Activated CD8-positive, alpha-beta memory T cell treated with anti-CD3 and anti-CD28 coated beads for 48 hours (primary cell): ENCODE measurements at places on chromosomes 11 and 22.

DNA sequence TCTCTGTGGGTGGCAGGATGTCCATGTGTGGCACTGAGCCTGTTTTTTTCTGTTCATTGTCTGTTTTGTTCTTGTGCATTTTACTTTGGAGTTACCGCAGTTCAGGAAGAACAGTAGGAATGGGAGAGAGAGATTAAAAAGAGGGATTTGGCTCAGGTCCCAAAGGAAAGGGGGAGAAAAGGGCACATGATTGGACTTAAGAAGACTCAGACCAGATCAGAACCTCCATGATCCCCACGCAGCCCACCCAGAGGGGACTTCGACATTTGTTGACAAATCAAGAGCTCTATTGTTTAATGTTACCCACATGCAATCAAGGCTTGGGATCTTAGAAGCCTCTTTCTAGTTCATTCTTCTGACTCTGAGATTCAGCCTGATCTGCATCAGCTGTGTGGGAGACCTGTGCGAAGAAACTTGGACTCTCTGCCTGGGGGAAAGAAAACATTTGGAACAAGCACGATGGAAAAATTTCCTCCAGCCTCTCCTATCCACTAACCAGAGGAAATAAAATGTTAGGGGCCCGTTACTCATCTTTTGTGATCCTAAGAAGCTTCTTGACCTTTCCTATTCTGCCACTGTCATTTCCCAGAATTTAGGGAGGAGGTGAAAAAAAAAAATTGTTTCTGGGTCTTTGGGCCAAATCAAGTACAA lies 119.2 kb downstream of the SPON1 start:
- no peak for DNase-seq

DNA sequence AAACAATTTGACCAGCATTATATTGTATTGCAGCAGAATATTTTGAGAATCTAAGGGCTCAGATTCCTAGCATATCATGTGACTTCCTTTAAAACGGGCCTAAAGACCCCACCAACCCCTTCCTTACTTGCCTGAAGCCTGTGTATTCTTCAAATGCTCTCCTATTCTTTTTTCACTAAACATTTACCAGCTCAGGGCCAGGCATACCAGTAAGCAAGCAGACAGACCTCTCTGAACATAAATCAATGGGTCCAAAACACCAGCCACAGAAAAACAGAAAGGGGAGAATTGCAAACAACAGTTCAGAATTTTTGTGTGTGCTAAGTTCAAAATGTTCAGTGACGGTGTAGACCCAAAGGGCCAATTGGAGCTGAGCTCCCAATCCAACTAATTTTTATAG lies 64.8 kb upstream of the TIMP3 start:
- DNase-seq: no peak

DNA sequence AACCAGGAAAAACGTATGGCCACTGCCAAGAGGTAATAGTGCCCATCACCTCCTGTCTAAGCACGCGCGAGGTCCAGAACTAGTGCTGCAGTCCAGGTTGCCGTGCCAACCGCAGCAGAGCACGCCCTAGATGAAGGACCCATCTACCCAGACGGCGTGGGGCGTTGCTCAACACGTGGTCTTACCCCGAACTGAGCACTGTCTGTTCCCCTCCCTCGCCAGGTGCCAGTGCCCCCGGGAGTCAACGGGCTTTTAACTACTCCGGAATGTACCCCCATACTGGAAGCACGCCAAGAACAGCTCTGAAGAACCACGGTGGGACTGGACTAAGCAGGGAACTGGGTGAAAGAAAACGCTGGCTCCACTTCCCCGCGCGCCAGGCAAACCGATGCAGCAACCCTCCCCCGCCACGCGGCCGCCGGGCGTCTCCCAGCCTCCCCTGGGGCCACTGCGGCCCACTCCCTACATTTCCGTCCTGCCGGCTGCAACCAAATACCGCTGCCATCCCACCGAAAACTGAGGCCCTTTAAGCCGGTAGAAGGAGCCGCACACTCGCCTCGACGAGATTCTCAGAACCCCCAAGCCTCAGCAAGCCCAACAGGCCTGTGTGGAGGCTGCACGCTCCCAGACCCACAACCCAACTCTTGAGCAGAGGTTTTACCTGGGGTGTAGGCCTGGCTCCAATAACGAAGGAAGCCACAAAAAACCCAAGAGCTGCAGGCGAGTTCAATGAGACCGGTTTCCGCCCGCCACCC lies at the start of gene HSPA8:
TSS of gene HSPA8 (minus strand) at position 734 of the 755 bp plus-strand sequence. CDS start 812 bp downstream, outside the sequence.
- DNase-seq: peak; percentile 60

- DNase-seq: no peak
These were observed 86.5 kb downstream of the WNT11 start for GRCh38 chr11:76119779-76120178.

GRCh38 chr22:40436505-40437431 lies 66.4 kb downstream of the SGSM3 start:
- DNase-seq: peak; percentile 7

DNA sequence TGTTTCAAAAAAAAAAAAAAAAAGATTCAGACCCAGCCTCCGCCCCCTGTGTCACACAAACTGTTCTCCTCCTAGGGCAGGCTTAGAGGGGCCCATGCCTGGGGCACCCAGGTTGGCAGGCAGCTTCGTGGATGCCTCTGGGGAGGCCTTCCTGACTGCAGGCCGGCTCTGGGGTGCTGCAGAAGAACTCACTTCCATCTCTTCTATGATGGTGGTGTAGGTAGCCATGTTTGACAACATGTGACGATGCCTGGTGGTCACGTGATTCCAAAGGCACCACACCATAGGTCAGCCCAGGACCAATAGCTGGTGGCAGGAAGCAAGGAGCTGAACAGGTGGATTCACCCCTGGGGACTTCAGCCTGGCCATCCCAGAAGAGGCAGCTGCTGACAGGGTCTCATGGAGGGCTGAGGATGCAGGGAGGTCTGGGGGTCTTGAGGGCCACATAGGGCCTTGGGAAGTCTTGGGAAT lies 24.1 kb upstream of the CELSR1 start:
- no peak for DNase-seq

DNA sequence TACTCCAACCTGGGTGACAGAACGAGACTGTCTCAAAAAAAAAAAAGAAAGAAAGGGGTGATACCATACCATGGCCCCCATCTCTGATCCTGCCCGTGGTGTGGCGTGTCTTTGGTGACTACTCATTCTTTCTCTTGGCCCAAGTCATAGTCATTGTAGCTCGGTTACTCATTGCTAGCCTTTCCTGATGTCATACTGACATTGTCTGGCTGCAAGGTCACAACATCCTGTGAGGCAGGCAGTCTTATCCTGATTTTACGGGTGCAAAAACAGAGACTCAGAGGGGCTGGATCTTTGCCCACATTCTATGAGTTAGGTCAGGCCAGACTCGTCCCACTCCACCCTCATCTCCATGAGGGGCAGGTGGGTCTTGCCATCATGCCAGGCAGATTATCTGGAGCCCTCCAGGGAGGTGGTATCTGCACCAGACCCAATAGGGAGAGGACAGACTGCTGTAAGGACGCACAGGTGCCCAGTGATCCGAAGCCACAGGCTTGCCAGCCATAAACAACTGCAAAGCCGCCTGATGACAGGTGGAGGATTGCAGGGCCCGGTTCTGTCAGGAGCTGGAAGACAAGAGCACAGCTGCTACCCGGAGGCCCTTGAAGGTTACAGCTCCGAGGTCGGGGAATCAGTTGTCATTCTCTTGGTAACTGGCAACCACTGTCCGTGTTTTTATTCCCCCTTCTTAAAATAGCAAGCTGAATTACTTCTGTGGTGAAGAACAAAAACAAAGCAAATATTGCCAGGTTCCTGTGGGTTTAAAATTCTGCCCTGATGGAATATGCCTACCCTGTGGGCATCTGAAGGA lies 13.8 kb downstream of the TOM1 start:
- no peak for DNase-seq

GRCh38 chr11:22343371-22344032 lies 5.3 kb downstream of the SLC17A6 start:
- DNase-seq: no peak

DNA sequence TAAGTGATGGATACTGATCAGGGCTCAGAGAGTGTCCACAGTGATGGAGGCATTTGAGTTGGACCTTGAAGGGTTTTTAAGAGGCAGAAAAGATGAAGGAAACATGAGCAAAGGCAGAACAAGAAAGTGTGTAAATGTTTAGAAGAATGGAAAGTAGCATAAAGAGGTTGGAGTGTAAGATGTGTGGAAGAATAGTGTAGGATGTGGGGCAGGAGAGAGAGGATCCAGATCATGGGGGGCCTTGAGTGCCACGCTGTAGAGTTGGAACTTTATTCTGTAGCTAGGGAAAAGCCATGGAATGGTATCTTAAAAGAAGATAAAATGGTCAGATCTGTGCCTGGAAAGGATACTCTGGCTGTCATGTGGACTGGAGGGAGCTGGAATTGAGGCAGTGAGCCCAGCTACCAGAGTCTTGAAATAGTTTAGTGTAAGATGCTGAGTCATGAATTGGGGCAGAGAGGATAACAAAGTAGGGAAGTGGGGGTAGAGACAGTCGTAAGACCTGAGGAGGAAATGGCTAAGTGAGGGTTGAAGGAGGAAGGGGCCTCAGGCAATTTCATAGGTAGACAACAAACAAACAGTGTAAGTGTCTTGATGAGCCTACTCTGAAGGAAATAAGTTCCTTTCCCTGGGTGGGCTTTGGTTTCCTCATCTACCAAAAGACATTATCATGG lies 6.7 kb downstream of the KCNE3 start:
- no peak for DNase-seq

GRCh38 chr11:68525930-68526329 lies 65.4 kb downstream of the PPP6R3 start:
- DNase-seq: no peak

- DNase-seq: no peak
These were observed 259.9 kb upstream of the ARHGAP20 start for GRCh38 chr11:110972106-110972505.

DNA sequence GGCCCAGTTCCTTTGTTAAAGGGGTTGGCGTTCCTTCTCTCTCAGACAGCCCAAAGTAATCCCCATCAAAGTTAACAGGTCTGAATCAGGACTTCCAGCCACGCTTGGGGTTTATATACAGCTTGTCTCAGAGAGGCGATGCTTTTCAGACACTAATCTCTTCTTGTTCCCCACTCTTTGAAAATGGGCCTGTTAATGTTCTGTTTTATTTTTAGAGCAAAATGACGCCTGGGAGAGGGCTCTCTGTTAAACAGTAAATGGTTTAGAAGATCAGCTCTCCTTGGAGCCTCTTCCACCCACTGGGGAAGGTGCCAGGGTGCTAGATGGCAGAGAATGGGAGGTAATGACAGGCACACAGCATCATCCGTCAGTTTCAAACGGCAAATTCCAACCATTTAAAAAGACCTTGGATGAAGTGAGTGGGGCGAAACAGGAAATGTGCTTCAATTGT lies 235.9 kb upstream of the NARS2 start:
- DNase-seq: no peak

DNA sequence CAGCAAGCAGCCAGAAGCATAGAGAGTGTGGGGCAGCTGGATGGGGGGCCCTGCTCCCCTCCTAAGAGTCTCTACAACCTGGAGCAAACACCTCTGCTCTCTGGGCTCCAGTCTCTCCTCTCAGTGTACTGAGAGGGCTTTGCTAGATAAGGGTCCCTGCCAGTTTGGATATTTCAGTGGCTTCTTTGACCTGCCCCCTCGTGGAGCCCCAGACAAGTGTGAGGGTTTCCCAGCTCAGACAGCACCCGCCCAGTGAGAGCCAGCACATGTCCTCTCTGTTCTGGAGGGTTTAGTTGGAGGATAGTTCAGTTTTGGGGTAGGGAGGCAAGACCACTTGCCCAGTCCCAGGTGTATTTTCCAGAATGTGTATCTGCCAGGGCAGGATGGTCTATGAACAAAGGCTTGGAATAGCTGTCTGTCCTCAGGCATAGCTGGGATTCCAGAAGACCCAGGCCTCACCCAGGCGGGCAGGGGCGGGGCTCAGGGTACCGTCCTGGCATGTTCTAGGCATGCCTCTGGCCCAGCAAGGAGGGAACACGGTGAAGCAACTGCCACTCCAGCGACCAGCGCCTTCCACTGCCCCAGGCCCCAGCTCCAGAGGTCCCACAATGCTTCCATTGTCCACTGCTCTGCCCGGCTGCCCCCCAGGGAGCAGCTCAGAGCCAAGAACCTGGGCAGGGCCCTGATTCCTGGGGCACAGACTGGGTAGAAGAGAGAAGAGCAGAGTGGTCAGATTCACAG lies 7.5 kb upstream of the MICALL1 start:
- DNase-seq: no peak

DNA sequence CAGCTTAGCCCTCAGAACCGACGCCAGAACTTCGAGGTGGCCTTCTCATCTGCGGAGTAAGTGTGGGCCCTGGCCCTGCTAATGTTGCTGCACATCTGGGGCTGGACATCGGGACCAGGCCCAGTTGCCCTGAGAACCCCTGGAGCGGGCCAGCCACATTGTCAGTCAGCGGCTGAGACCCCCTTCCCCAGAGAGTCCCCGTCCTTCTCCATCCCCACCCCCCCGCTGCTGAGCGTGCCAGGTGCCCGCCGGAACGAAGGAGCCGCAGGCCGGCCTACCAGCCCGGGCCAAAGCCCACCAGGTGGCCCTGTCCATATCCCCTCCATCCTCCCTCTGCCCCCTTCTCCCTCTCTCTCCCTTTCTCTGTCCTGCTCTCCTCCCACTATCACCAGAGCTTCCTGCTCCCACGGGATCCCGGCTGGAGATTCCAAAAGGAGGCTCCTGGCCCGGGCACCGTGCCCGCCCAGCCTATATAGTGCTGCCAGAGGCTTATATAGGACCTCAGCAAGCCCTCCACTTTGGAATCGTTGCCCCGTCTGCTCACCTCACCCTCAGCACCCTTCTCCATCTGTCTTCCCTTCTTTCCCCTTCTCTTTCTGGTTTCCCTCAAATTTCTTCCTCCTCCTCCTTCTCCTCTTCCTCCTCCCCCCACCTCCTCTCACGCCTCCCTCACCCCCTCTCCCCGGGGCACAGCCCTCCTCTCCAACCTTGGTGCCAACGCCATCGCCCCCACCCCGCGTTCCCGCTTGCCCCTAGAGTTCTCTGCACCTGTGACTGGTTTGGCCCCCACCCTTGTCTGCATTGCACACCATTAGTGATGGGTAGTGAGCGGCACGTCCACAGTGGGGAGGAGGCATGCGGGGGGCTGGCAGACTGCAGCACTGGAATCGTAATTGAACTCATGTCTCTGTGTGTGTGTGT lies 7.3 kb downstream of the SELENOM start:
- no peak for DNase-seq

GRCh38 chr22:50621356-50621880 lies 6.5 kb downstream of the ARSA start:
- no peak for DNase-seq

GRCh38 chr11:133793271-133794035 lies 51.9 kb downstream of the SPATA19 start:
- no peak for DNase-seq

GRCh38 chr22:45692549-45692948 lies 20.9 kb downstream of the ATXN10 start:
- DNase-seq: no peak

- no peak for DNase-seq
These were observed 2.1 kb upstream of the EIF3M start for GRCh38 chr11:32581556-32581955.

DNA sequence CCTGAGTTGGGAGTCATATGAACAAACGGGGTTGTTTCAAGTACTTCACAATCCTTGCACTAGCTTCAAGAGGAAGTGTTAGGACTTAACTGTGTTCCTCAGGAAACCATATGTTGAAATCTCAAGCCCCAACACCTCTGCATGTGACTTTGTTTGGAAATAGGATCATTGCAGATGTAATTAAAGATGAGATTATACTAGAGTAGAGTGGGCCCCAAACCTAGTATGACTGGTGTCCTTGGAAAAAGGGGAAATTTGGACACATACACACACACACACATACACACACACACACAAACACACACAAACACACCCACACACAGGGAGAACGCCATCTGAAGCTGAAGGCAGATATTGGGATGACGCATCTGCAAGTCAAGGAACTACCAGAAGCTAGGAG lies 6.4 kb upstream of the CEP295 start:
- DNase-seq: no peak
